ENCODE measurements at places on chromosomes 6 and 20. TPM values are rescaled to one million over a fixed set of nuclear protein-coding genes. Genes with fewer than 3 reads are reported as not detected.
A peak's percentile ranks its signal among the peaks of the same experiment; 100 is the strongest.

Gene HCRTR2
- not detected for total RNA-seq

Gene OXT
- not detected for total RNA-seq

Gene CLVS2
- total RNA-seq, result not detected

GRCh38 chr6:134195164-134195906 lies 122.6 kb downstream of the SGK1 start:
- H3K27ac ChIP-seq, result no peak overlapping the region
- no peak for DNase-seq
- H3K4me1 ChIP-seq, result no peaks in the 10 kb centered on the region
- no peak overlapping the region for H3K4me3 ChIP-seq
- H3K27me3 ChIP-seq, result no peaks in the 10 kb centered on the region

DNA sequence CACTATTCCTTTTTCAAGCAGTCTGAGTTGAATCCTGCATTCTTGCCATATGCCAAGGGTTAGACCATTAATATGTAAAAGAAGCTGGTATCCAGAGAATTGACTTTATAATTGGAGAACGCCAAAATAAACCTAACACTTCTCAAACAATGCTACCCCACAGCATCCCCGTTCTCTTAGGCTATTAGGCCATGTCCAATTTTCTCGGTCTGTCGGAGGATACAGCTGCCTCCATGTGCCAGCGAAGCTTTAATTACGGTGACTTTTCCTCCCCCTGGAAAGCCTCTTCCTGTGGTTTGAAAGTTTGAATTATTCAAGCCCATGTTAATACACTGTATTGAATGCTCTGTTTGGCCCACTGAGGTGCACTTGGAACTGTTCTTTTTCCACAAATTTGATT lies 60.5 kb downstream of the HS3ST5 start:
- H3K4me3 ChIP-seq, result no peak overlapping the region
- H3K36me3 ChIP-seq, result no peaks in the 10 kb centered on the region
- H3K27me3 ChIP-seq, result no peaks in the 10 kb centered on the region
- H3K4me1 ChIP-seq, result no peaks in the 10 kb centered on the region
- no peak for DNase-seq

GRCh38 chr20:23152902-23153301 lies 66.8 kb upstream of the CD93 start:
- H3K36me3 ChIP-seq, result no peaks in the 10 kb centered on the region
- H3K4me1 ChIP-seq, result peaks cover 19% of the 10 kb centered on the region
- no peak for DNase-seq
- H3K4me3 ChIP-seq, result no peak overlapping the region
- H3K27ac ChIP-seq, result peak overlapping the region; percentile 63

- peak; percentile 87 for DNase-seq
- H3K4me1 ChIP-seq, result peaks cover 10% of the 10 kb centered on the region
- no peak overlapping the region for H3K4me3 ChIP-seq
- H3K27me3 ChIP-seq, result no peaks in the 10 kb centered on the region
Observed at GRCh38 chr20:63567386-63568169, 6.5 kb downstream of the HELZ2 start.

DNA sequence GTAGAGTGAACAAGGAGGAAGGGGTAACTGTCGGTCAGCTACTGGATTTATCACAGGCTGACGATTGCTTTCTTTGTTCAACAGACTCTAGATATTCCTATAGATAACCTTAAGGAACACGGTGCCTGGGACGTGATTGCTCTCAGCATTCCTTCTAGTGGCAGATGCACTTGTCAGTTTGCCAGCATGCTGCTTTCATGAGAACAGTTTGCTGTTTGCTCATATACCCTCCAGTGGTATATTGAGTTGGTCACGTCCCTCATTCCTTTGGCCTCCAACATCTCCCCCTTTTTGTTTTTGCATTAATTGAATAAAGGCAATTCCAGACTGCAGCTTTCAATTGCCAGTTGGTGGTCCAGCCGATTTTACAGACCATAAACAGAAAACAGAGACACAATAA lies 76.8 kb upstream of the BTN3A2 start:
- H3K4me3 ChIP-seq, result no peak overlapping the region
- no peak overlapping the region for H3K27ac ChIP-seq
- no peaks in the 10 kb centered on the region for H3K27me3 ChIP-seq
- no peak for DNase-seq

DNA sequence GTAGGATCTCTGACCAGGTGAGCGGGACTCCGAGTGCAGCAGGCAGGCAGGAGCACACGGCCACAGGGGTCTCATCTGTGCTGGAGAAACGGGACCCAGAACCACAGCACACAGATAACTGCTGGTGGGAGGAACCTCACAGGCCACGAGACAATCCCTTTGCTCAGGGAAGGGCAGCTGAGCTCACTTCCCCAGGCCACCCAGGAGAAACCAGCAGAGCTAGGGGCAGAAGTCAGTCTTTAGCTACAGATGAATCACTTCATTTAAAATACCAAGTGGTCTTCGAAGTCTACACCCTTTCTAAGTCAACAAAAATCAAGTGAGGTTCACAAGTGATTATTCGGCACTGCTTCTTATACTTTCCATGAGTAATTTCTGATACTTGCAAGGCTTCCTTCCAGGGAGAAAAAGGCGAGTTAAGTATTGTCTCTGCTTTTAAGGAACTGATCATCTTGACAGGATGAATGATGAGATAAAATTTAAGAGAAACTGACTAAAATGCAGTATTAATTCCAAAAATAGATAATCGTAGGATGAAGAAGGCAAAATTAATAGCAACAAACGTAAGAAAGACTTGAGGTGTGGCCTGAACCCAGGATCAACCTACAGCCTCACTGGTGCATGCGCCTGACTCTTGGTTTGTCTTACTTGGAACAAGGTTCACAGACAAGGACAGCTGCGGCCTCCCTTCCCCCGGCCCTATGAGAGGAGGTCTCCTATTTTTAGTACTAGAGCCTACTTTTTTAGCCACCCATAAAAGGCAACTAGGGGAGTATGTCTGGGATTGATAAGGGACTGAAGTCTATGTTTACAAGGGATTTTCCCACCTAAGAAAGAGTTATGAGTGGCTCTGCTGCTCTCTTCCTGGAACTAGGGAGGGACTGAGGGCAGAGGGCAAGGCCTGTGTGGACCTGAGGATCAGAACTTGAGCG lies 233.6 kb downstream of the TTLL2 start:
- DNase-seq, result no peak
- no peaks in the 10 kb centered on the region for H3K36me3 ChIP-seq
- H3K27me3 ChIP-seq, result no peaks in the 10 kb centered on the region
- H3K27ac ChIP-seq, result no peak overlapping the region
- no peaks in the 10 kb centered on the region for H3K4me1 ChIP-seq

DNA sequence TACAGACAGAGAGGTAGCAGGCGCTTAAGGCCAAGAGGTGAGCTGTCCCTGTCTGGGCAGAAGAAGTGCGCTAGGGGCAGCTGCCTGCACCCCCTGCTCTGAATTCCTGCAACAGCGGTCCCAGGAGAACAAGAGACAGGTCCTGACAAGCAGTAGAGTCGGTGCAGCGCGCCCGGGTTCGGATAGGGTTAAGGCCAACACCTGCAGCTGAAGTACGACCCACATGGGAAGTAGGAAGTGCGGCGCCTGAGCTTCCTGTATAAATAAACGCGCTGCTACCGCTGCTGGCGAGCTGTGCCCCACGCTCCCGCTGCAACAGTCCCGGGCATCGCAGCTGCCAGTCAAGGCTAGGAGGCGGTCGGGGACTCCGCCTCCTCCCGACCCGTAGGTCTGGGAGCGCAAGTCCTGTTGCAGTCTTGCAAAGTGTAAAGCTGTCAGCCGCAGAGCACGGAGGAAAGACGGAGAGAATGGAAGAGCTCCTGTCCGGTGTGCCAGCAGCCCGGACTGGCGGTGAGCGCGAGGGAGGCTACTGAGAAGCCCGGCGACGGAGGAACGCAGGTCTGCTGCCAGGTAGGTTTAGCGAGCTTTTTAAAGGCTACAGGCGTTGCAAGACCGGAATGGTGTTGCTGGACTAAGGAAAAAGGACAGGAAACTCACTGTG lies at the start of gene RNF144B:
RNF144B (plus strand) TSS at position 290 of the 661 bp plus-strand sequence. CDS start 12,185 bp downstream, outside the sequence.
- no peaks in the 10 kb centered on the region for H3K36me3 ChIP-seq
- peak within 1 kb of the TSS; percentile 73 for H3K4me3 ChIP-seq
- DNase-seq, result peak; percentile 96

GRCh38 chr20:17678295-17678694 lies 3.7 kb downstream of the RRBP1 start:
- no peaks in the 10 kb centered on the region for H3K27me3 ChIP-seq
- H3K4me3 ChIP-seq, result no peak overlapping the region
